Fibroblast of upper back skin (primary cell): ENCODE measurements at places on chromosomes 2 and 18.
A peak's percentile ranks its signal among the peaks of the same experiment; 100 is the strongest.

DNA sequence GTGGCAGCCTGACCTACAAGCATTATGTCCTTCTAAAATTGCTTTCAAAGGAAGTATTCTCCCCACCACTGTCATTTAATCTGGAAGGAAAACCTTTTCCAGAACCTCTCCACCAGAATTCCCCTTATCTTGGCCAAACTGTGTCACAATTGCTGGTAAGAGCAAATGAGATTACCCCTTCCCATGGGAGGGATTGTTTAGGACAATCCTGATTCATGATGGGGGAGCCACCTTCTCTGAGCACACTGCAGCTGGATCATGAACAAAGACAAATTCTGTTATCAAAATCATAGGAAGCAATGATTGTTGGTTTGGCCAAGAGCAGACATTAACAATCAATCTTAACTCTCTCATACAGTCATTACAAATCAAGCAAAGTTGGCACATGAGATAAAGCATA lies 18.1 kb upstream of the ATOH8 start:
- DNase-seq = no peak

DNA sequence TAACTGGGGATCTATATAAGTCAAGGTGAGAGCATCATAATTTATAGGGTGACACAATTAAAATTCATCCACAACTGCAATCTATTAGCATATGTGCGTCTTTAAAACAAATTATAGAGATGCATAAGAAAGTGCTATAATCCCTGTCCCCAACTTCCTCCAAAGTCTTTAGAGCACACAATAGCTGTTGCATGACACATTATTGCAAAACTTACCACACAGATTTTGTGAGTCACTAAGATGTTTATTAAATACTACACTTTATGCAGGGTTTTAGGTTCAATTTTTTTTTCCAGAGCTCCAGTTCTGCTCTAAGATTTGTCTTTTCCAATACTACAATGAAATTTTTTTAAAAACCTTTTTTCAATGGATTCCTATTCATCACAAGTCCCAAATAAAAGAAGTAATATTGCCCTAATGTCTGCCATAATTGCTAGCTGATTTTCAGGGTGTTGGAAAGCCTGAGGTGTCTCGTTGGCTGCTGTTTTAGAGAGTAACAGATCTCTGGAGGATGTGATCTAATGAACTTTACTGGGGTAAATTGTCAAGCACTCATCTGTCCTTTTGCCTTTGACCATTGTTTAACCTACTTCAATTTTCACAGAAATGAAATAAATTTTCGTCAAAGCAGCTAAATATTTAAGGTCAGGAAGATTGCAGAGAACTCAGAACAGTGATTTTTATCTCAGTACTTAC lies 250.5 kb upstream of the NETO1 start:
- DNase-seq = peak; percentile 45

- DNase-seq = no peak
These were observed 102.0 kb upstream of the PPP1CB start for GRCh38 chr2:28649481-28650265.

GRCh38 chr2:136024616-136025015 lies 39.2 kb upstream of the DARS1 start:
- DNase-seq = no peak

GRCh38 chr2:36403675-36404230 lies 48.2 kb downstream of the CRIM1 start:
- peak; percentile 90 for DNase-seq

DNA sequence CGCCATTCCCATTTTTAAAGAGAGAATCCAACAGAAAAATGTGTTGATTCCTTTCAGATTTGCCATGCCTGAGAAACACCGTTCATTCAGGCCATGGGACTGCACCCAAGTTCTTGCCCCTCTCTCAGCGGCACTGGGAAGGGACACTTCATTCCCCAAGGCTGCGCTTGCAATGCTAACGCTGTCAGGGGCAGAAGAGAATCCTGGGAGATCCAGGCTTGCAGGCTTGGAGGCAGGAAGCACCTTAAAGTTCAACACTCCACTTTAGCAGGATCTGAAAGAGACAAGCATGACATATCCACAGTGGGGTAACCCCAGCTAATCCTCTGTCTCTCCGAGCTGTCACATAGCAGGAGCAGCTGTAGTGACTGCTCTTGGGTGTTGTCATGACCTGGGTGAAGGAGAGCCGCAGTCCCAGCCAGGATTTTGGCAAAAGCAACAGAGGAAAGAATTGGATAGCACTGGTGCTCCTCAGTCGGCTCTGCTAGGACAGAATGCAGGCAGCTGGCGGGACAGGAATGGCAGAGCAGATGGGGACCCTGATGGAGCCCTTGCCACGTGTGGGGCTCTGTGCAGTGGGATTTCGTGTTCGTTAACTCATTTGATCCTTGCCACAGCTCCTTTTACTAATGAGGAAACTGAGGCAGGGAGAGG lies 22.0 kb upstream of the ODC1 start:
- no peak for DNase-seq

- no peak for DNase-seq
These were observed 169.1 kb downstream of the NDUFA10 start for GRCh38 chr2:239855863-239856587.

DNA sequence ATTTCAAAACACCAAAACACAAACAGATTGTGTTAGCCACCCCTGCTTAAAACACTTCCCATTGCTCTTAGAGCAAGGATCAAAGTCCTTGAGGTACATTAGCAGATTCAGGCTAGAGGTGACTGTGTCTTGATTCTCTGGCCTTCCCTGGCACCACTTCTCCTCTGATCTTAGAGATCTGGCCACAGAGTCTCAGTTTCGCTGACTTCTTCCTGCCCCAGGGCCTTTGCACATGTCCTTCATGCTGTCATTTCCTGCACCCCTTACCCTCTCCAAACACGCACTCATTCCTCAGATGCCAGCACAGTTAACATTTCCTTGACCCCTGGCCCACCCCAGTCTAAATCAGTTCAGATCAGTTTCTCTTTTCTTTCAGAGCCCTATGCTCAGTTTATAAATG lies 16.9 kb downstream of the CXCR4 start:
- DNase-seq = no peak

- peak; percentile 59 for DNase-seq
These were observed 155.9 kb downstream of the ESCO1 start for GRCh38 chr18:21444465-21445212.

DNA sequence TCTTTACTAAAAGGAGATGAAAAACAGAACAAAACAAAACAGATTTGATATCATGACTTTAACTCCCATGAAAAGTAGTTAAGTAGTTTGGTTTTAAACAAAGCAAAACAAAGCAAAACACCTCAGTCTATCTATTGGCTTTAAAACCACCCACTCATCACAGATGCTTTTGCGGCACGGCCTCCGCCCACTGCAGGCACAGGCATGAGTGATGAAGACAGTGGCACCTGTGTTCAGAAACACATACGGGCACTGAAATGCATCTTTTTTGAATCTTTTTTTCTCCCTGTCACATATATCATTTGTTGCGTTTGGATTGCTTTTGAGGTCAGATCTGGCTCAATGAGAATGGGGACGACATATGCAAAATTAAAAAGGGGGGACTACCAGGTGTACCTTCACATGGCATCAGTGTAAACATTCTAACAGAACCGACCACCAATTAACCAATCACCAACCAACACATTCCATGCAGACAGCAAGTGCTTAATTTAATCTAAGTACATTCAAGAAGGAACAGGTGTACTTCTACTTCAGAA lies 147.4 kb upstream of the REV1 start:
- DNase-seq = no peak

GRCh38 chr2:23036629-23037028 lies 348.4 kb upstream of the KLHL29 start:
- DNase-seq = no peak

GRCh38 chr2:191959209-191959608 lies 112.3 kb upstream of the CAVIN2 start:
- DNase-seq = no peak

DNA sequence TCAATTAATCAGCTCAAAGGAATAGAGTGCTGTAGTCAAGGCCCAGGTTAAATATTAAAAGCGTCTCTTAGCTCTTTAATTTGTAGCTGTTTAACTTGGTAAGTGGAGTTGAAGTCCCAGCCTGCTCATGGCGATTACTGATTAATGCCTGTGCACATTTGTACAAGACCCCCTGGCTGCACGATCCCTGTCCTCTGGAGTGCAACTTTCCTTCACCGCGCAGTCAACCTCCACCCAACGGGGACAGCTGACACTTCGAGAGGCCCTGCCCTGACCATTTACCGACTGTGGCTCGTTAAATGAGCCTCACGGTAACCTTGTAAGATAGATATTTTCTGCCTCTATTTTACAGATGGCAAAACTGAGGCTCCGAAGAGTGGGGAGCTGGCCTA lies 5.5 kb upstream of the CYS1 start:
- no peak for DNase-seq

DNA sequence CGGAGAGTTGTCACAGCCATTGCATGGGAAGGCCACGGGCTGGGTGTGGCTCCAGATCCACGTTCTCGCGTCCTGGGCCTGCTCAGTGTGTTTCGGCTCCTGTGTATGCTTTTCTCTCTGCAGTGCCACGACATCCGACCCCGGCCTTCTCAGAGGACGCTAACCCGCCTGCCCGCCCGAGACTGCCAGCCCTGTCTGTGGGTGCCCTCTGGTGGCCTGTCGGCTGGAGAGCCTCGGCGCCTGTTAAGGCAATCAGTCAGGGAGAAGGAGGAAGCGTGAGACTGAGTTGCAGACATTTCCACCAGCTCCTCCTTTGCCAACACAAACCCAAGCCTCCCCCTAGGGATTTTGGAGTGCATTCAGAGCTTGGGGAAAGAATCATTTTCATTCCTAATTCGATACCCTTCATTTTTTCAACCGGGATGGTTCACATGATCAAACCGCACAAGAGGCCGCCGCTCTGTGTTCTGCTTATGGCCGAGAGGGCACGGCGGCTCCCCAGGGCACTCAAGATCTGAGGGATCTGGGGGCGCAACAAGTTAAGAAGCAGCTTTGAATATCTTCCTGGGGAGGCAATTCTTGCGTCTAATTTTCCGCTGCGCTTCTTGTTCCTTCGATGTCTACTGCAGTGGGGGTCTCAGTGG lies 37.5 kb upstream of the ZBTB7C start:
- peak; percentile 72 for DNase-seq

GRCh38 chr2:201248288-201248844 lies 12.0 kb upstream of the CASP8 start:
- no peak for DNase-seq

DNA sequence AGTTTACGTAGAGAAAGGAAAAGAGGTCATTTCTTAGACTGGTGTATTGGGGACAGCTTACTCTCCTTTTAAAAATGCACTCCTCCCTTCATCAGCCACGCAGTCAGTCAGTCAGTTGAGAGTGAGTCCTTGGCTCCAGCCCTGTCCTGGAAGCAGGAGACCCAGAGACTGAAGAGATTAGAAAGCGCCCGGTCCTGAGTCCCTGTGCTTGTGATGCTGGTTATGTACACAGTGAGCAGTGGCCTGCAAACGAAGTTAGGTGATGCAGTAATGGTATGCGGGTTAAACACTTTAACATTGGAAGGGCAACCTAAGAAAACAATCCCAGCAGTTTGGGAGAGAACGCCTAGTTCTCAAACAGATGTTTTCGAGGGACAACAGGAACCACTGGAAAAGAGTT lies 6.3 kb upstream of the ASB1 start:
- no peak for DNase-seq

DNA sequence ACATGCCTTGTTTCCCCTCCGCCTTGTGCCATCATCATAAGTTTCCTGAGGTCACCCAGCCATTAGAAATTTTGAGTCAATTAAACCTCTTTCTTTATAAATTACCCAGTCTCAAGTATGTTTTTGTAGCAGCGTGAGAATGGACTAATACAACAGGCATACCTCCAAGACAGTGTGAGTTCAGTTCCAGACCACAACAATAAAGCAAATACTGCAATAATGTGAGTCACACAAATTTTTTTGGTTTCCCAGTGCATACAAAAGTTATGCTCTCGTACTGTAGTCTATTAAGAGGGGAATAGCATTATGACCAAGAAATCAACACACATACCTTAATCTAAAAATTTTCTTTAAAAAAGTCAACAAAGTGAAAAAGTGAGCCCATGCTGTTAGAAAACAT lies 217.2 kb downstream of the NR4A2 start:
- peak; percentile 9 for DNase-seq

DNA sequence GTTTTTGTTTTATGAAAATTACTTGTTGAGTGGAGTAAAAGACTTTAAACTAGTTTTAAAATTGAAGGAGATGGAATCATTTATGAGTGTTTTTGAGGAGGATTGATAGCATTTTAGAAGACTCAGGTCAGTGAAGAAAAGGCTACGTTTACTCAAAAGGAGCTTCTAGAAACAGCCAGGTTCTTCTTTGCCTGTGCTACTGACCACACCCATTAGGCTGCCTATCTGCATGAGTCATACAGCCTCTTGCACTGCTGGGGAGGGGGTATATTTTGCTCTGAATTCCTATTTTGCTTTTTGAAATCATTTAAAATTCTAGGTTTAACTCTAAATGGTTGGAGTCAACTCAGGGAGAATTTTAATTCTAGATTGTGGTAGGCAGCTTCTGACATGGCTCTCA lies 22.3 kb downstream of the EFEMP1 start:
- peak; percentile 77 for DNase-seq

DNA sequence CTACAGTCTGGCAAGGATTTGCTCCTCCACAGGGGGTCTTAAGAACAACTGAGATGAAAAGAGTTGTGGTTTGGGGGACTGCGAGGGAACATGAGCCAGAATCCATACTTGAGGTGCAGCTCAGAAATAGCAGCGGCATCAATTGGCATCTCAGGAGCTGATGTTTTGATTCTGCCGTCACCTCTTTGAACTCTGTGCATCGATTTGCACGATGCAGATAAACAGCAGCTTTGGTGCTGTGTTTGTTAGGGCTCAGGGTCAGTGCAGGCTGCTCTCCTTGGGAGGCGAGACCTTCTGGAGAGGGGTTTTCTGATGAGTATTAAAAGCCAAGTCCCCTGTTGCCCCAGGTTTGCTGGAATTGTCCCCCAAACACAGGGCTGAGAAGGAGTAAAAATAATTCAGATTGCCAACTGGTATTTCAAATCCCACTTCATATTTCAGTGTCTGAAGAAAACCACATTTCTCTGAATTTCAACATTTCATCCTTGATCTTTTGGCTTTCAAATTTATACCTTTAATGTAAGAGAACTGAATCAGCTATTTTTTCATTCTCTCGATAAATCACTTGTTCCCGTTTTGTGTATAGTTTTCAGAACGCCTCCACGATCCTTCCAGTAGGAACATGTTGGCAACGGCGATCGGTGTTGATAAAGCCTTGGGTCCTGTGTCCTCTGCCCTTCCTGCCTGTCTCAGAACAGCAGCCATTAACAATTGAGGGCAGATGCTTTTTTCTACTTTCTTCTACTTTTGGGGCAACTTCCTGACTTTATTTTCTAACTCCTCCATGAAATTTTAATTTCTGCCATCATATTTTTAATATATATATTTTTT lies 65.0 kb downstream of the RAB31 start:
- DNase-seq = no peak

GRCh38 chr2:227398684-227399670 lies 11.2 kb upstream of the SCYGR1 start:
- no peak for DNase-seq

DNA sequence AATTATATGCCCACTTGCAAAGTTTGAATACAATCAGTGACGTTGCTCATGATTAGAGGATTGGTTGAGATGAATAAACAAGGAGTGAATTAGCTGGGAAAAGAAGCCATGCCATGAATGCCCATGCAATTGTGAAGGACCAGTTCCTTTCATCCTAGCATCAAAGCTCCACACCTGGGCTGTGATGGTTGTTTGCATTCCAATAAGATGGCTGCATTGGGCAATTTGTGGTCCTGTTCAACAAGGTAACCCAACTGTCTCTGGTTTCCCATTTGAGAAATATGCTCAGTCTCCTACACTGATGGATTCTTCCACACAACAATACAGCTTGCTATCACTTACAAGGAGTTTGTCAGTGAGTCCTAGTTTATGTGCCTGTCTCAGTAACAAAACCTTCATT lies 550.2 kb downstream of the STK39 start:
- DNase-seq = no peak

GRCh38 chr2:3317871-3318590 lies 59.6 kb downstream of the EIPR1 start:
- DNase-seq = no peak
